ENCODE measurements at places on chromosomes 13 and 19.

GRCh38 chr13:49214917-49215376 is 5.2 kb upstream of the MLNR start:
- no peak for DNase-seq

- no peak for DNase-seq
Observed at GRCh38 chr19:29171525-29171924, 41.4 kb downstream of the UQCRFS1 start.

GRCh38 chr13:101773062-101773461 is 320.6 kb downstream of the ITGBL1 start:
- DNase-seq = no peak

DNA sequence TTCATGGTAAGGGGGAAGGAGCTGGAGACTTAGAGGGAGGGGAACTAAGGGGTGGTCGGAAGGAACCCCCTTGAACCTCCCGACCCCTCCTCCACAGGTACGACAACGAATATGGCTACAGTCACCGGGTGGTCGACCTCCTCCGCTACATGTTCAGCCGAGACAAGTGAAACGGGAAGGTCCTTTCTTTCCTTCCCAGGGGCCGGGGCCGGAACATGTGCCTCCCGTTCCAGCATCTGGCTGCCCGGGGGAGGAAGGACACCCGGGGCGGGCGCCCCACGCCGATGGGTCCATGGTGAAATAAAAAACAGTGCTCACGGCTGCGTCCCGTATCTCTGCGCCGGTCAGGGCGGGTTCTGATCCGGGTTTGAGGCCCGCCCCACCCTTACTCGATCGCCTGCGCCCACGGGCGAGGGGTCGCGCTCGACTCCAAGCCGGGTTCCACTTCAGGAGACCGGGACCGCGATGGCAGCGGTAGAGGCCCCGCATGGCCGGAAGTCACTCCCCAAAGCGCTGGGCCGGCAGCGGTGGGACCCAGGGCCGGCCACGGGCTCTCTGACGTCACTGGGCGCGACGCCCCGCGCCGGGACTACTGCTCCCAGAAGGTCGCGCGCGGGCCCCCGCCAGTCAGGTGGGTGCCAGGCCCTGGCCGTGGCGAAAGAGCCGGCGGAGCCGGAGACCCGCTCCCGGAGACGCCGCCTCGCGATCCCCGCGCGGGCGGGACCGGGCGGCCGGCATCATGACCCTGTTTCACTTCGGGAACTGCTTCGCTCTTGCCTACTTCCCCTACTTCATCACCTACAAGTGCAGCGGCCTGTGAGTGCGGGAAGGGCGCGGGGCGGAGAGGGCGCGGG is at the start of gene TMEM147:
TSS of gene TMEM147 (plus strand) at position 626 of the 854 bp plus-strand sequence. CDS start at position 740, 114 bp downstream.
- DNase-seq = peak; percentile 44

DNA sequence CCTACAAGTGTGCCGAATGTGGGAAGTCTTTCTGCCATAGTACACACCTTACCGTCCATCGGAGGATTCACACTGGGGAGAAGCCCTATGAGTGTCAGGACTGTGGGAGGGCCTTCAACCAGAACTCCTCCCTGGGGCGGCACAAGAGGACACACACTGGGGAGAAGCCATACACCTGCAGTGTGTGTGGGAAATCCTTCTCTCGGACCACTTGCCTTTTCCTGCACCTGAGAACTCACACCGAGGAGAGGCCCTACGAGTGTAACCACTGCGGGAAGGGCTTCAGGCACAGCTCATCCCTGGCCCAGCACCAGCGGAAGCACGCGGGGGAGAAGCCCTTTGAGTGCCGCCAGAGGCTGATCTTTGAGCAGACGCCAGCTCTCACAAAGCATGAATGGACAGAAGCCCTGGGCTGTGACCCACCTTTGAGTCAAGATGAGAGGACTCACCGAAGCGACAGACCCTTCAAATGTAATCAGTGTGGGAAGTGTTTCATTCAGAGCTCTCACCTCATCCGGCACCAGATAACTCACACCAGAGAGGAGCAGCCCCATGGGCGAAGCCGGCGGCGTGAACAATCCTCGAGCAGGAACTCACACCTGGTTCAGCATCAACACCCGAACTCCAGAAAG is 10.3 kb upstream of the ERVK3-1 start:
- DNase-seq = no peak

GRCh38 chr19:45587873-45588272 is 3.3 kb upstream of the OPA3 start:
- no peak for DNase-seq

- no peak for DNase-seq
Observed at GRCh38 chr13:88042489-88042888, 371.3 kb downstream of the SLITRK5 start.

DNA sequence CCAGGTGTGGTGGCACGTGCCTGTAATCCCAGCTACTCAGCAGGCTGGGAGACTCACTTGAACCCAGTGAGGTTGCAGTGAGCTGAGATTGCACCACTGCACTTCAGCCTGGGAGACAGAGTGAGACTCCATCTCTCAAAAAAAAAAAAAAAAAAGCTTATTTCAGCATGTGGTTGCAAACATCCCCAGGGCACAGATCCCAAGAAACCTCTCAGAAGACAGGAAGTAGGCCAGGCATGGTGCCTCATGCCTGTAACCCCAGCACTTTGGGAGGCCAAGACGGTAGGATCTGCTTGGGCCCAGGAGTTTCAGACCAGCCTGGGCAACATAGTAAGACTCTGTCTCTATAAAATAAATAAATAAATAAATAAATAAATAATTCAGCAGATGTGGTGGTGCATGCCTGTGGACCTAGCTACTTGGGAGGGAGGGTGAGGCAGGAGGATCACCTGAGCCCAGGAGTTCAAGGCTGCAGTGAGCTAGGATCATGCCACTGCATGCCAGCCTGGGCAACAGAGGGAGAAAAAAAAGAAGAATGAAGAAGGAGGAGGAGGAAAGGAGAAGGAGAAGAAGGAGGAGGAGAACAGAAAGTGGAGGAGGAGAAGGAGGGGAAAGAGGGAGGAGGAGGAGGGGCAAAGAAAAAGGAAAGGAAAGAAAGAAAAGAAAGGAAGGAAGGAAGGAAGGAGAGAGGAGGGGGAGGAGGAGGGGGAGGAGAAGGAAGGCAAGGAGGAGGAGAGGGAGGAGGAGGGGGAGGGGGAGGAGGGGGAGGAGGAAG is 4.3 kb upstream of the LRRC8E start:
- DNase-seq = no peak

DNA sequence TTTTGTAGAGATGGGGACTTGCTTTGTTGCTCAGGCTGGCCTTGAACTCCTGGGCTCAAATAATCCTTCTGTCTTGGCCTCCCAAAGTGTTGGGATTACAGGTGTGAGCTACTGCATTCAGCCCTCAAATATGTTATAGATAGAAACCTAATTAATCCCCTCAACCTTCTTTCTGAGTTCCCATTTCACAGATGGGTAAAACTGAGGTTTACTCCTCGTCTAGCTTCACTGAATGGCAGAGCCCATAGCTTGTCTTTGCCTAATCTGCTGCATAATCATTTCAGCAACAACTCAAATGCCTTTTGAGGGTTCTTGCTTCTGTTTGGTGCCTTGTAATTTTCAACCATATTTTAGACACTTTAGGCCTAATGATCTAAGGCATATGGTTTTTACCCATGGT is 36.0 kb upstream of the ADGRE1 start:
- DNase-seq = no peak

- DNase-seq = no peak
Observed at GRCh38 chr13:31625115-31625514, 114.2 kb upstream of the RXFP2 start.

DNA sequence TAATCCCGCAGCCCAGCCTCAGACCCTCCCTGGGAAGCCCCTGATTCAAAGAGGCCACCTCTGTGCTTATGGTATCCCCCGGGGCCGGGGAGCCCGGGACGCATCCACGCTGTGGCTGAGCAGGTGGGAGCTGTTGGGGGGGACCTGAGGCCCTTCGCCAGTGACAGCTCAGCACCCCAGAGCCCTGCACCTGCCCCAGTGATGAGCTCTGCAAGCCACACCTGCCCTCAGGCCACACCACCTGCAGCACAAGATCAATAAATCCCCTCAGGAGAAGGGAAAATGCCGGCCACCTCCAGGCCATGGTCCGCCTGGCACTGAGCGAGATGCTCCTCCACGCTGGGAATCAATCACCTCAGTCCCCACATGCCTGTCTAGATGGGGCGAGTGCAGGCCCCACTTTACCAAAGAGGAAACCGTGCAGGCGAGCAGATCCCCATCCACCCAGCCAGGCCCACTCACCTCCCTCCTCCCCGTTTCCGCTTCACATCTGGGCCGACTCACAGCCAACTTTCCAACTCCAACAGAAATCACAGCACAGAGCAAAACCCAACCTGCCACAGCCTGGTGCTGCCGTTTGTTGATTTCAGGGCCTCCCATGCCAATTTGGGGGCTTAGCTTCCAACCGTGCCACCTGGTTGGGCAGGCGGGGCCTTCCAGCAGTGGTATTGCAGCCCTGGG is 12.8 kb downstream of the MOB3A start:
- no peak for DNase-seq

GRCh38 chr19:35352448-35353304 is 5.0 kb downstream of the FFAR1 start:
- DNase-seq = no peak

- no peak for DNase-seq
Observed at GRCh38 chr13:20360041-20360491, 127.9 kb upstream of the GJB6 start.

- no peak for DNase-seq
Observed at GRCh38 chr13:67860315-67860714, 630.2 kb upstream of the PCDH9 start.

DNA sequence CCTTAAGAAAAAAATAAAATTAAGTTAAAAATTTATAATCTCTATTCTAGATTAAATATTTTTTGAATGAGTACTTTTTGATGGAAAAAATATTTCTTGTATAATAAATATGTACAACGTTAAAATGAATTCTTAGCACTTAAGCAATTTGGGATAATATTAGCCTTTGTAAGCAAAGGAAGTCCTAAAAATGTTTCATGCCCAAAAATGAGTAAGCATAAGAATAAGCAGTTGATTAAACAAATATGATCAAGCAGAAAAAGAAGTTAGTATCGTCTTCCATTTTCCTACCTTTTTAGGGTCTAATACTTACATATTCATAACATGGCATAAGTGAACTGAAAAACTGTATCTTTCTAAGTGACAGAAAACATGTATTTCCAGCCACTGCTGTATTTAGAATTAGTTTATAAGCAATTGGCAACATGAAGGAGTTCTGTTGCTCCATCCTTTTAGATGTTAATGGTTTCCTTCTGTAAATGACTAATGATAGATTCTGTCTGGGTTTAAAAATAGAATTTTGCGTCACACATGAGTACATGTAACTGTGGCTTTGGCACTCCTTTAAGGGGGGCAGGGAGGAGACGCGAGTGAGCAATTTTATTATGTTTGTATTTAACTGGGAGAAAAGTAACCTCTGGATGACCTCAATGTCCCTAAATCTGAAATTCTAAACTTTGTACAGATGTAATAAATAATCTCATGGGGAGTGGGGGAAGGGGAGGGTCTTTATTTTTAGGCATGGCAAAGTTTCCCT is 237.4 kb downstream of the RGCC start:
- no peak for DNase-seq

DNA sequence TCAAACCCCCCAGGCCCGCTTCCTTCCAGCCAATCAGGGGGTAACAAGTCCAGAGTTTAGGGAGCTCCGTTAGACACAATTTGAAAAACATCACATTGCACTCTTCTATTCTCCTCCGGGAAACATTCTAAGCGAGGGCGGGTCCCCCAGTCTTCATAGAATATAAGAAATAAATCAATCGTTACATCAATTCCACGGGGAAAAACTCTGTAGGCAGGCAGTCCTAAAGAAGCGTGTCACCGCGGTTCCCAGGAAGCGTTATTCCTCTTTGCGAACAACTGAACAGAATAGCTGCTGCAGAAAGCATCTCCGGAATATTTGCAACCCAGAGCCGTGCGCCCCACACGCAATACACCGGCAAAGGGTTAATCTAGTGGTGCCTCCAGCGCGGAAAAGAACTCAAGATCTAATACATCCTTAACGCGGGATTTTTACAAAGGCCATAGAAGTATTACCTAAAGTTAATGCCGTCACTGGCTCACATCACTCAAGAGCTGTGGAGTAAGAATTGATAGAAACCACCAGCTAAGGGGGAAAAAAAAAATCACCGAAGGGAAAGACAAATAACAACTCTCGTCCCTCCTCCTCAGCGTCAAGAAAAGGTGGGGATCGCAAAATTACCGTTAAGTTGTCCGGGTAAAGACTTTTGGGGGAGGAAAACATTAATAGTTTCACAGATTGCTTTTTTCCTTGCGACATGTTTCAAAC is 65.1 kb downstream of the KCNRG start:
- no peak for DNase-seq

GRCh38 chr13:114130131-114130836 is 2.1 kb downstream of the RASA3 start:
- no peak for DNase-seq

- no peak for DNase-seq
Observed at GRCh38 chr19:54470991-54471782, 1.9 kb downstream of the CDC42EP5 start.

DNA sequence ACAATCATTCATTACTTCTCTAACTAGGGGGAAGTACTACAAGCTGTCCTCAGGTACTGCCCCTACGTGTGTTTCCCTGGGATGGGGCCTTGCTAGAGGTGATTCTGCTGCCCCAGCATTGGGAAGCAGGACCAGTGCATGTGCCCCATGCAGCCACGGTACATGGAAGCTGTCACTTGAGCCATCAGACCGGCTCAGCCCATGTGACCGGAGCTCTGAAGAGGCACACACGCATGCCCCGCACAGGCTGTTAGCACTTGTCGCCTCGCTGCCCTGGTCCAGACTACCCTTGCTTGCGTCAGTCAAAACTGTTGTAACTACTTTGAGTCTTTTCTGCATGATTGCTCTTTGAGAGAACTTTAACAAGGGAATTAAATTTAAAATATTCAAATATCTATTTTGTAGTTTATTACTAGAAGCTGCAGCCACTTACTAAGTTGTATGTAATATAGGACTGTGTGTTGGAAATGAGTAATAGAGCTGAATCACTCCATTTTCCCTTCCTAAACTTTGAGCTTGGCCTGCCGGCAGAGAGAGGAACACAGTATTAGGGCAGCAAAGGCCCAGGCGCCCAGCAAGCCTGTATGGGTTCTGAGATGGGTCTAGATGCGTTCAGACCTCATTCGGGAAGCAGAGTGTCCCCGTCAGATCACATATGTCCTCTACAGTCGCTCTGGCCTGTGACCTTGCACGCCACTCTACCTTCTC is 42.2 kb downstream of the DHRS12 start:
- no peak for DNase-seq

GRCh38 chr19:58354478-58355030 is 1.3 kb upstream of the A1BG start:
- no peak for DNase-seq

DNA sequence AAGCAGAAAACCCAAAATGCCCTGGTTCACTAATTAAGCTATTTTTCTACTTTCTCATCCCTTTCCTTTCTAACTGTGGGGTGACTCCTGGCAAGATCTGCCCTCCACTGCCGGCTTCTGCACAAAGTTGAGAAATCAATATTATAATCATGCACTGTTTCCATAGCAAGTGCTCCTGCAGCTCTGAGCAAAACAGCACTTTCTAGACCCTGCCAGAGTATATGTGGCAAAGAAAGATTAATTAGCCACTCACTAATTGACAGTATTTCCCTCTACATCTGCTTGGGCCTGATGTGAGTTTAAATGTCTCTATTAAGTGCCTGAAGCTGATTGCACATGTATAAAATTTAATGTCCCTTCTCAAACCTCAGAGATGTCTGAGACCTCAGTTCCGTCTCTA is 39.5 kb upstream of the FAM216B start:
- no peak for DNase-seq

Measured in esophagus squamous epithelium (tissue), 5 donors.